ENCODE measurements at places on chromosomes 5 and 9. TPM values are rescaled to one million over a fixed set of nuclear protein-coding genes. Genes with fewer than 3 reads are reported as not detected.

DNA sequence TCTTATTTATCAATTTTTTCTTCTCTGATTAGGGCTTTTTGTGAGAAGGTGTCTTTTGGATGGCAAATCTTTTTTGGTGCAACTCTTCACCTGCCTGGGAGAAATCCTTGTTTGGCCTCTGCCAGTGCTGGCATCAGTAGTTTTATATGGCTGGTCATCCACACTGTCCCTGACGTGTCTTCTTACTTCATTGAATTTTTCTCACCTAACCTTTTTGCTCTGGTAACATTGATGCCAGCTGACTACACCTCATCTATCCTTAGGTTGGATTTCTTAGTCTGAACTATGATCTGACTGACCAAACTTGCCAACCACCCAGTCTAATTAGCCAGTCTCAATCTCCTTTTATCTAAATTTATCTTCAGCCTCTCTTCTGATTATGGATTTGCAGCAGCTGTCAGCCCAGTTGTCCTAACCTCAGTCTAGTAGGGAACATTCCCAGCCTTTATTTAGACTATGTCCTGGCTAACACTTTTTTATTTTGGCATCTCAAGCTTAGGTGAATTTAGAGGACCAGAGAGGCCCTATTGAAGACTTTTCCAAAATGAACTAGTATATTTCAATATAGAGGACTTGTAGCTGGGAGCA lies 10.6 kb upstream of the TMEM38B start:
- H3K4me3 ChIP-seq = no peak overlapping the region
- no peaks in the 10 kb centered on the region for H3K36me3 ChIP-seq
- no peak for DNase-seq
- no peak overlapping the region for H3K27ac ChIP-seq
- H3K27me3 ChIP-seq = peaks cover 8% of the 10 kb centered on the region
- H3K4me1 ChIP-seq = no peaks in the 10 kb centered on the region

GRCh38 chr5:179316982-179317381 lies 28.3 kb downstream of the ADAMTS2 start:
- H3K27me3 ChIP-seq = no peaks in the 10 kb centered on the region
- H3K36me3 ChIP-seq = no peaks in the 10 kb centered on the region
- H3K4me1 ChIP-seq = no peaks in the 10 kb centered on the region
- no peak overlapping the region for H3K27ac ChIP-seq
- DNase-seq = no peak
- H3K4me3 ChIP-seq = no peak overlapping the region

DNA sequence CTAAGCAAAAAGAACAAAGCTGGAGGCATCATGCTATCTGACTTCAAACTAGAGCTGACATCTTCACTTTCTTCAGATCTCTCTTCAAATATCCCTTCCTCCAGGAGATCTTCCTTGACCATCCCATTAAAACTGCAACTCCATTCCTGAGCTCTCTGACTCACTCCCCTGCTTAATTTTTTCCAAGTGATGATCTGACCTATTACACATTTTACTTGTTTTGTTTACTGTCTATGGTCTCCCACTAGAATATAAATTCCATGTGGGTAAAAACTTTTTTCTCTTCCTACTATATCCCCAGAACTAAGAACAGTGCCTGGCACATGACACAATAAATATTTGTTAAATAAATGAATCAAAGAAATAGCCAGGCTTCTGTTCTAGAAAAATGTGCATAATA lies 87.5 kb downstream of the SLIT3 start:
- no peak overlapping the region for H3K4me3 ChIP-seq
- no peak overlapping the region for H3K27ac ChIP-seq
- no peak for DNase-seq
- H3K36me3 ChIP-seq = no peaks in the 10 kb centered on the region

The ISL1 gene
- not detected for total RNA-seq

GRCh38 chr5:179417696-179418095 lies 72.4 kb upstream of the ADAMTS2 start:
- no peak overlapping the region for H3K4me3 ChIP-seq
- no peaks in the 10 kb centered on the region for H3K27me3 ChIP-seq
- no peak for DNase-seq
- H3K36me3 ChIP-seq = no peaks in the 10 kb centered on the region
- H3K4me1 ChIP-seq = no peaks in the 10 kb centered on the region

DNA sequence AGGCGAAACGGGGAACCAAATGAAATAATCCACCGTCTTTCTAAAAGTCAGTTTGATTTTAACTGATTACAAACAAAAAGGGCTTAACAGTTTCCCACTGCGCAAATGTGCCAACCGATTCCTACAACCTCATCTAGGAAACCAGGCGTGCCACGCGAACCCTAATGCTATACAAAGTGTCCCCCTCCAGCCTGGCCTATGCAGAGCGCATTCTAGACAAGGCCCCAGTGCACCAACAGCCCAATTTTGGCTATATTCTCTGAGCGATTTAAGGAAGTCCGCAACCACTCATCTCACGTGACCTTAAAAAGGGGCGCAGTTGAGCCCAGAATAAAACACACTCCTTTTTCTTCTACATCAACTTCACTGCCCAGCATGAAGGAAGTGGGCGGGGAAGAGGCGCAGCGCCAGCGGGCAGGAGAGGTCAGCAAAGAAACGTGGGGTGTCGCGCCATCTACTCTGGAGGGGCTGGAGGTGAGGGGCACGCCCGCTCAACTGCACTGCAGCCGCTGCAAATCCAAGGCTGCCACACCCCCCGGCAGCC lies 779 bp downstream of the FAM13B start:
- peaks cover 29% of the 10 kb centered on the region for H3K36me3 ChIP-seq
- peak overlapping the region; percentile 97 for H3K4me3 ChIP-seq
- peaks cover 59% of the 10 kb centered on the region for H3K4me1 ChIP-seq

DNA sequence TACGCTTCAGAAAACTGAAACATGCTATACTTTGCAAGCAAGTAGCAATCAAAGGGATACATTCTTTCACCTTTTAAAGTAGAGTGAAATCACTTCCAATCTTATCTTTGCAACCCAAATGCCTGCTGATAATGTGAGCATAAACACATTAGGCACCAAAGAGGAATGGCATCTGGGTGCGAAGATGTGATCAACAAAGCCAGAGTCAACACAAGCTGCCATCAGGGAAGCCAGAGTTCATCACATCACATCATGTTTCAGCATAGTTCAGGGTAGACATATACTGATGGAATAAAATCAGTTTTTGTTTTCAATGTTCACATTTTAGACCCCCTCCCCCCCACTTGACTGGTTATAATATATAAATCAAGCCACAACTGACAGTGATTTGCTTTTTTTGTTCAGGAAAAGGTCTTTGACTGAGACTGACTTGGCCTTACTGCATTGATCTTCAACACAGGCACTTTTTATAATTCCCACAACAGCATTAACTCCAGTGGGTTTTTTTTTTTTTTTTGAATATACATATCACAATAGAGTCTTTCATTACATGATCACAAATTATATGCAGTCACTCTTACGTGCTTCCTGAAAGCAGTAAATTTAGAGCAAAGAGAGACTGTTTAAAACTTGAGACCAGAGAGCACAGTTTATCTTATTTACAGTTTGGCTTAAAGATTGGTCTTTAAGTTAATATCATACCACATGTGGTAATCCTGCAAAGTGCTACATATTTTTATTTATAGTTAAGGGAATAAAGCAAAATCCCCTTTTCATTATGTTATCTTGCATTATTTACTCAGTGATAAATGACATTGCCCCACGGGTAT lies 20.3 kb downstream of the AOPEP start:
- H3K36me3 ChIP-seq = peaks cover 26% of the 10 kb centered on the region
- no peaks in the 10 kb centered on the region for H3K4me1 ChIP-seq
- DNase-seq = no peak
- no peak overlapping the region for H3K27ac ChIP-seq
- H3K4me3 ChIP-seq = no peak overlapping the region
- H3K27me3 ChIP-seq = no peaks in the 10 kb centered on the region
